Astrocyte (in vitro differentiated cells and primary cell): ENCODE measurements at places on chromosomes 1 and 21. TPM values are rescaled to one million over a fixed set of nuclear protein-coding genes. Genes with fewer than 3 reads are reported as not detected.
A peak's percentile ranks its signal among the peaks of the same experiment; 100 is the strongest.

- peak; percentile 40 for DNase-seq
Observed at GRCh38 chr1:202968895-202969295, 1.8 kb upstream of the CYB5R1 start.

The METTL18 gene
- 3.9 and 4.1 TPM in 2 replicates for total RNA-seq

DNA sequence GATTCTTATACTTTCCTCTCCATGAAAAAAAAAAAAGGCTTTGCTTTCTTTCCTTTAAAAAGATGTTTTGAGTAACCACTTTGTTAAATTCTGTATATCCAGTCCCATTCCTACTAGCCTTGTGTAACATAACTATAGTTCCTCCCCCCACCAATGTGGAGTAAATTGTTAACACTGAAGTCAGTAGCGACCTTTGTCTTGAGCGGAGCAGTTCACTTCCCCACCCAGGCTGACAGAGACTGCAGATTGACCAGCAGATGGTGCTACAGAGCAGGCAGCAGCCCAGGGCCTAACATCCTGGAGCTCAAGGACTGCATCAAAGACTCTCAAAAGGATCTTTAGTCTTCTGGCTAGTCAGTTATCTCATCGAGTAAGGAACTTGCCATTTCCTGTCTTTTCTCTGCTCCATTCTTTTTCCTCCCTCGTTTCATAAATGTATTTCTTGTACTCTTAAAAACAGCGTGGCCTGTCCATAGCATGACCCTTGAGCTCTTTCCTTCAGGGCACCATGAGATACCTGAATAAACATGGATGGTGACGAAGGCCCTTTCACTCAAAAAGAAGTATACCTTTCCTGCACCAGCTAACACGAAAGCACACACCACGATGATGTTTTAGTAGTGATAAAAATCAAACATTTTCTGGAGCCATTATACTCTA, 503.5 kb upstream of the PKN2 start:
- DNase-seq: peak; percentile 61

GRCh38 chr1:211320980-211321379, 5.7 kb upstream of the TRAF5 start:
- no peak for DNase-seq

DNA sequence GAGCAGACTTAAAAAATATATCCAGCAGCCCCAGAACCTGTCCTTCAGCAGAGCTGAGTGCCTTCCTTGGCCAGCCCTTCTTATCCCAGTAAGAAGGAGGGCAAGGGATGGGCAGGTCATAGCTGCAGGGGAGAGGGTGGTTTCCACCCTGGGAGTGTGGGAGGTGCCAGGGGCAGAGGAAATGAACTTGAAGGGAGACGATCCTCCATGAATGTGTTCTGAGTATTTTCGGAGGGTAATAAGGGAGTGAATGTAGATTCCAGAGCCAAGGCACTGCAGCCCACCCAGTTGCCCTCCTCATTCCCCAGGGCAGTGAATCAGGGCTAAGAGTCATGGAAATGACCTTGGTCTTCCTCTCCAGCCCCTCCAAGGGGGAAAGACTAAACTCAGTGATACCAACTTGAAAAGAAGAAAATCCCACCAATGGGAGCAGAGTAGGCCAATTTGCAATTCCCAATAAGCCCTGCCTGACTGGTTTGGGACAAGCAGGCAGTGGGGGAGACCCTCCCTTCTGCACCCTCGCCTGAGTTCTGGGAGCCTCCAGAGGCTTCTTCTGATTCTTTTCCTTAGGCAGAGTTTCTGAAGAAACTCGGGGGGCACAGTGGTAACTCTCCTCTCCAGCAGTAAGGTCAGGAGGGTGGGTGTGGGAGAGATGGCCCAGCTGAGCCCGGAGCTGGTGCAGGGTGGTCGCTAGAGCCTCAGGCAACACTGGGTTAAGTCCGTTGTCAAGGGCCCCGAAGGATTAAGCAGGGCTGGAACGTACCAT, 4.2 kb downstream of the MYOG start:
- DNase-seq: no peak

The MYBPHL gene
- total RNA-seq: not detected in 2 replicates

DNA sequence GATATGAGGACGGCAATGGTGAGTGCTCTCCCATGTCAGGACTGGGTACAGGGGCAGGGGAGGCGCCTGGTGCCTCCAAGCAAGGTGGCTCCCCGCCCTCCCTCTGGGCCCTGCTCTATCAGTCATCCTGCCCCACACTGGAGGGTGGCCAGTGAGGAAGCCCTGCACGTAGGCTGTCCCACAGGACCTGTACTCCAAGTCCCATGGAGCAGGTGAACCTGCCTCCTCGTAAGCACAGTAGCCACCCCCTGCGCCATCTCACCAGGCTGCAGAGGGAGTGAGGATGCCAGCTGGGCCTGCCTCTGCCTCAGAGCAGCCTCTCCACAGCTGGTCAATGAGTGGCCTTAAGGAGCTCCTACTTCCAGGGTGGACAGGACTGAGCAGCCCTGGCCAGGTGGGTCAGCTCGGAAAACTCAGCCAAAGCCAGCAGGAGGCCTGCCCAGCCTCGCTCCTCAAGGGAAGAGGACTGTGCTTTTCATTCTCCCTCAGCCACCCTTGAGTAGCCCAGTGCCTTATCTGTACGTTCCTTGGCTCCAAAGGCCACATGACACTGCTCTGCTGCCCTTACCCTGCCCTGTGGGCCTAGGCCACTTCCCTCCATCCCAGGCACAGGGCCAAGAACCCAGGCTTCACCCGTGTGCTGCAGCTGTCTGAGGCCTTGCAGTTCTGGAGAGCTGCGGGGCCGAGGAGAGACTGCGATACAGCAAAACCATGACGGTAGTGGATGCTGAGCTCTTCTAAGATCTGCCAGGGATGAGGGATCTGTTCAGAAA, 39.6 kb downstream of the SLC45A1 start:
- DNase-seq: no peak

DNA sequence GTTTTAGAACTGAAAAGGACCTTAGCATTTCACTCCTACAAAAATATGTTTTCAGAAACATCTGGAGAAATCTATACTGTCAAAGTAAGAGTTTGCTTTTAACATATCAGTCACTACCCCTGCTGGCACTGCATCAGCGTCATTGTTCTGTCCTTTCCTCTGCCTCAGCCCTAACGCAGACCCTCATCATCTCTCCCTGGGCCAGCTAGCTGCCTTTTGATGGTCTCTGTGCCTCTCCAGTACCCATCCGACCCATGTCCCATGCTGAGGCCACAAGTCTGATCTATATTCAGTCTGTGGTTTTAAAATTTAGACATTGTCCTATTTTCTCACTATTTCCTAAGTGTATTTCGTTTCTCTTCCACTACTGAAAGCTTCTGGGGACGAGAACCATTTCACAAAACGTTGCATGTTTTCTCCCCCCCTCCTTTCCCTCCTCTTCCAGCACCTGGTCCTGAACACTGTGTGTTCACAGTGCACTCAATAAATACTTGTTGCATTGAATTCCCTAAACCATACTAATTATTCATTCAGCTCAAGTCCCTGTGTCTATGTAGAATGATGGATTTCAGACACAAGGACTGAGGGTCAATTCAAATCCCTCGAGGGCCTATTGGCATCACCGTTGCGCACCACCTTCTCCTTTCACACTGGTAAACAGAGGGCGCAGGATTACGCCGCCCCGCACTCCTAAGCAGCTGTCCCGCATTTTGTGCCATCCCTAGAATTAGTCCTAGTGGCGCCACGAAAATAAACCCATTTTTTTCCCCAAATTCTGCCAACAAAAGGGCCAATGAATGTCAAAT, 53.4 kb downstream of the CD2 start:
- DNase-seq: no peak

- no peak for DNase-seq
Observed at GRCh38 chr1:63612564-63612963, 19.4 kb downstream of the PGM1 start.

The TENT5C gene
- 0.70 and 0.77 TPM in 2 replicates for total RNA-seq

DNA sequence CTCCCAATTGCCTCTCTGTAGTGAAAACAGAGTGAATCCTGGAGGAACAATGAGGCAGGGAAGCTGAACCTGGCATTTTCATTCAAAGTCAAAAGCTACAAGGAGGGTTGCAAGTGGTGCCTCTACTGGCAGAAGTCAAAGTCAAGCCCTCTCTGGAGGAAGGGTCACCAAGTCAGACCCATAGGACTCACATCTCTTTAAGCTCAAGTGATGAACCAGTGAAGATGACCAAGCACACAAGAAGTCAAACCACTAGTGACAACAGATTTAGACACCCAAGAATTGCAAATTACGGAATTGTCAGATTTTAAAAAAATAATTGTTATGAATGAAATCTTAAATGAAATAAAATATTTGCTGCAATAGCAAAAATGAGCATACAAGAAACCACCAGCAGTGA, 81.1 kb upstream of the ATP1B1 start:
- no peak for DNase-seq

The SPOCD1 gene
- 27.8 and 28.0 TPM in 2 replicates for total RNA-seq

GRCh38 chr1:211326528-211327345, at the start of gene TRAF5:
TRAF5 (plus strand) TSS chr1:211326833; CDS start chr1:211353240, 26,407 bp downstream.
- DNase-seq: peak; percentile 41

The ARF1 gene
- 431 and 435 TPM in 2 replicates for total RNA-seq

DNA sequence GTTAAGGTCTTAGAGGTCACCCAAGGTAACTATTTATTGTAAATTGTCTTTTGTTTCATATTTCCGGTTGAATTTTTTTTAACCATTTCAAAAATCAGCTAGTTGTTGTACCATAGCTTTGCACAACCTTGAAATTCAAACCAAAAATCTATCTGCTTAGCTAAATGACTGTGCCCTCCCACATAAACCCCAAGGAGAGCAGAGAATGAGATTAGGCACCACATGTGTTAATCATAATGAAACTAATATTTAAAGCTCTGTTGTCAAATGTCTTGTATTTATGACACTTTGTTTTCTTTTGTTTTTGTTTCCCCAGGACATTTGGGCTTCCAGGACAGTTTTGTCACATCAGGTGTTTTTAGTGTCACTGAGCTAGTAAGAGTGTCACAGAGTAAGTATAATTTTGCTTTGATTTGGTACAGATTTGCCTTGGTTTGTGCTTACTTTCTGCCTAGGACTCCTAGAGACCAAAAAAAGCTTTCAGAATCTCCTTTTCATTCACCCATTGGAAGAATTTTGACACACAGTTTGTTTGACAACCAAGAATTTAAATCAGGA, 249.9 kb downstream of the NFIA start:
- DNase-seq: no peak

DNA sequence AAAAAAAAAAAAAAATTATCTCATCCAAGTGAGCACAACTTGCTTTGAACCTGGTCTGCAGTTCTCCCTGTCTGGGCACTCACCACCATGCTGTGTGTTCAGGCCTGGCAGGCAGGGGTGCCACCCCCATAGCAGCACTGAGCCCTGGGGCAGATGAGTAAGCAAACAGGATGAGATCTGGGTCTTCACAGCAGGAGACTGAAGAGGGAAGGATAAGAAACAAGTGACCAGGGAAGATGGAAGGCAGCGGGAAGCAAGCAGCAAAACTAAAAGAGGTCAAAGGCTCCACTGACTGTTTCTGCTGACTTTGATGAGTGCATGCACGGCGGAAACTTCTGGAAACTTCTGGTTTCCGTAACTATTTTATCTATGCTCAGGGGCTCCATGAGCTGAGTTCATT, 133.5 kb upstream of the SOD1 start:
- no peak for DNase-seq
